ENCODE measurements at places on chromosomes 2 and 18.

GRCh38 chr2:181313845-181314244 lies 143.3 kb upstream of the ITGA4 start:
- DNase-seq: no peak

- DNase-seq: no peak
Measured at GRCh38 chr18:59488899-59489298, 129.8 kb upstream of the LMAN1 start.

- no peak for DNase-seq
Measured at GRCh38 chr2:53353135-53354114, 414.2 kb upstream of the CHAC2 start.

DNA sequence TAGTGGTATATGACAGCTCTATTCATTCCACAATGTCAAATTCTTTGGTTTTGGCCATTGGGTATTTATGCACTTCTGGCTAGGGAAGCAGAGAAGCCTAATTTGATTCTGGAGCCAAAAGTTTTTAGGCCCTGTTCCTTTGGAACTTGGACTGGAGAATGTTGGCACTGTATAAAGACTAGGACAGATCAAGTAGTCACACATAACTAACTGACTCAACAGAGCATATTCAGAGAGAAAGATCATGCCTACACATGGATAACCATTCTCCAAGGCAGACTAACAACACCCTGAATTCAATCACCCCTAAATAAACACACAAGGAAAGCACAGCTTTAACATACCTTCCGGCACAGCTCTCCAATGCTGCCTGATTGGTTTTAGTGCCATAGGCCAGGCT lies 62.9 kb downstream of the ARHGAP15 start:
- DNase-seq: no peak

- no peak for DNase-seq
Measured at GRCh38 chr2:173681881-173682650, 283.1 kb downstream of the SP3 start.

- DNase-seq: no peak
Measured at GRCh38 chr2:219182331-219183150, 4.5 kb downstream of the RETREG2 start.

- no peak for DNase-seq
Measured at GRCh38 chr2:142044197-142044596, 86.6 kb downstream of the LRP1B start.

DNA sequence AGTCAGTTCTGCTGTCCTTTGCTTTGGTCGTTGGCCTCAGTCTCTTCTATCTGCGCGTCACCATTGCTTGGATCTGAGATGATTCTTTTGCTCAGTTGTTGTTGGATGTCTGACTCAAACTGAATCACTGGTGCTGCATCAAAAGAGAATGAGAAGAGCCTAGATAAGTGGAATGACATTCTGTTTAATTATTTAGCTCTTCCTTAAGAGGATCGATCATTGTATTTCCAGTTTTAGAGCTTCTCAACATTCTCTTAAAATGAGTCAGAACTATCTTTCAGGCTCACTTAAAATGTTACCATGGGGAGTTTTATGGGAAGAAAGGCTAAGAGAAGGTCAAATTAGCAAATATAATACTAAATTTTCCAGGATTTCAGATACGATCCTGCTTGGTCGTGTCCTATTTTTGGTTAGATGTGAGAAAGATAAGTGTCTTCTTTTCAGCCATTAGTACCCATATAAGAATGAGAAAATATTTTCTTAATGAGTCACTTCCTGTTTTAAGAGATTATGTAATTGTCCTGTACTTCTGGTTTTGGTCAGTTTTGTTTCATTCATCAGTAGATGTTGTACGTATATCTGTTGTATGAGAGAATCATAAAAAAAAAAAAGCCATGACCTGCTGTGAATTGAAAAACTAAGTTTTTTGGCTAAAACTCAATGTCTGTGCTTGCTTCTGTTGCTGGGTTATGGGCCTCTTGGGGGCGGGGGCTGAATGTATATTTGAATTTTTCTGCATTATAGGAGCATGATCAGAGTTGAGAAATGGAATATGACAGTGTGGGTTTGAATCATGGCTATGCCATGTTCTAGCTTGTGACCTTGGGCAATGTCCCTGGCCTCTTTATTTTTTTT lies 31.6 kb upstream of the CASP10 start:
- DNase-seq: peak; percentile 99

- no peak for DNase-seq
Measured at GRCh38 chr18:44819944-44820510, 139.3 kb downstream of the SETBP1 start.

GRCh38 chr2:29165362-29166241 lies 50.4 kb downstream of the CLIP4 start:
- no peak for DNase-seq

GRCh38 chr2:44880125-44880483 lies 61.4 kb upstream of the SIX3 start:
- DNase-seq: no peak

DNA sequence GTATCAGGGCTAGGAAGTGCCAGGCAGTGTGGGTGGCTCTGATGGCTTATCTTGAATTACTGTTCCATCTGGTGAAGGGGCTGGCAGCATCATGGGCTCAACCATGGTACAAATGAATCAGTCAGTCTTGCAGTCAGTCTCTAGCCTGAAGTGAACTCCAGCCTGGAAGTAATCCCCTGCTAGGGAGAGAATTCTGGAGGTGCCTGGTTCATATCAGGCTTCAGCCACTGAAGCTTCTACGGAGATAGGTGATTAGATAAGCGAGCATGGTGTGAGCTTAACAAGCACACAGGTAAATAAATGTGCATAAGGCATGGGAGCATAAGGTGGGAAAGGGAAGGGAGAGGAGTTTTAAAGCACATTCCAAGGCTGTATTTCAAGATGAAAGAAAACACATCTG lies 541.7 kb downstream of the MBD2 start:
- no peak for DNase-seq

DNA sequence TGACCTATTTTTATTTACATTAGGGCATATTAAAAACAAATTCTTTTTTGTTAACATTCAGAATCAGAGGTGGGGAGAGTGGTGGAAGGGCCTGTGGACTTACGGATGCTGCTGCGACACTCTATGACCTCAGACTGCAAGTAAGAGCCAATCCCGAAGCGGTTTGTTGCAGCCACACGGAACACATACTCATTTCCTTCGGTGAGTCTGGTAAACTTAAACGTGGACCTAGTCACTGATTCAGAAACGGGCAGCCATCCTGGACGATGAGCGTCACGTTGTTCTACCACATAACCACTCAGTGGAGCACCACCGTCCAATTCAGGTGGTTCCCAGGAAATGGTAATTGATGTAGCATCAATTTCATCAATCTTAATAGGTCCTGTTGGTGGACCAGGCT lies 61.9 kb downstream of the PLEKHA3 start:
- no peak for DNase-seq

DNA sequence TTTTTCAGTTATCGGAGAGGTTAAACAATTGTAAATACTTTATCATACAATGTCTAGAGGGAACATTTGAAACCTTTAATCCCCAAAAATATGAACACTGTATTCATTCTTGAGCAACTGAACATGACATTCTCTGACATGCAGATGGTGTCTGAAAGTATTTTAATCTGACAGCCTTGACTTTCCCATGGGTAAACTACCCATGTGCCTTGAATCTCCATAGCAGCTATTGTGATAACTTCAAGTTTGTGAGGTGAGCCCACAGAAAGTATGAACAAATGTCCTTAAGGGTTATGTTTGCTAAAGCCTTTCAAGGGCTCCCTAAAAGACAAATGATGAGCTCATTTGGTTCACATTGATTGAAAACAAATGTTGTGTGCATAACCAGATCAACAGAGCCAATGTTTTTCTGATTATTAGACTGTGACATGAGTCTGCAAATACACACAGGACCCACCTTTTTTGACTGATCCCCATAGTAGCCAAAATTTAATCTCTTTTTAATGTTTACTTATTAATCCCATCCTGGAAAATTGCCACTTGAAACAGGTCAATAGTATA lies 1326.0 kb downstream of the LRP1B start:
- DNase-seq: no peak

GRCh38 chr2:167955264-167955906 lies 292.0 kb downstream of the STK39 start:
- DNase-seq: no peak

DNA sequence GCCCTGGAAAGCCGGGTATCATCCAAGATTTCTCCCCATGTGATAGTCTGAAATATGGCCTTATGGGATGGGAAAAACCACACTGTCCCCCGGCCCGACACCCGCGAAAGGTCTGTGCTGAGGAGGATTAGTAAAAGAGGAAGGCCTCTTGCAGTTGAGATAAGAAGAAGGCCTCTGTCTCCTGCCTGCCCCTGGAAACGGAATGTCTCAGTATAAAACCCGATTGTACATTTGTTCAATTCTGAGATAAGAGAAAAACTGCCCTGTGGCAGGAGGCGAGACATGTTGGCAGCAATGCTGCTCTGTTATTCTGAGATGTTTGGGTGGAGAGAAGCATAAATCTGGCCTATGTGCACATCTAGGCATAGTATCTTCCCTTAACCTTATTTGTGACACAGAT lies 26.8 kb downstream of the RUFY4 start:
- DNase-seq: no peak

DNA sequence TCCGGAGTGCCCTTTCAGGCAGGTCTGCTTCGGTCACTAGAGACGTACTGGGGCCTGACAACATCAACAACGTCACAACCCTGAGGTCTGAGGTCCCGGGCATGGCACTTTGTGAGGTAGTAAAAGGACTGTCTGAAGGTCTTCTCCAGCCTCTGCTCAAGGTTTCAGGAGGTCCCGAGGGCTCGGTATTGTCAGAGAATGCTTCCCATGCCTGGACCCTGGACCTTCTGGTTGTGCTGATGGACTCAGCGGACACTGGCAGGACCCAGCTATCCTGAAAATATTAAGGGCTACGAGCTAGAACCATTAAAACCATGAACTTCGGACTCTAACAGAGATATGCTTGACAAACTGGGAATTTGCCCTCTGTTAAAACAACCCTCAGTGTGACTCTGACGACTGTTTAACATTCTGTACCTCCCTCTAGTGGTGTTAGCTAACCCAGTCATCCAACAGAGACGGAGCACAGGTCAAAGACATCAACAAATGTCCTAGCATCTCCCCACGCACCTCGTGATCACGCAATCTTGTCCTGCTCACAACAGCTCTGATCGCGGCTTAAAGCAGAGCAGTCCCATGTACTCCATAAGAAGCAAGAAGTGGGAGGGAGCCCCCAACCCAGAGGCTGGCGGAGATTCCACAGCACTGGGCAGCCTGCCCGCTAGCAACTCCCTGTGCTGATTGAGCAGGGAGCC lies 96.5 kb downstream of the CCDC93 start:
- no peak for DNase-seq

GRCh38 chr2:233867993-233868532 lies at the start of gene MSL3B:
Gene MSL3B, minus strand, starts transcription at chr2:233868386.
- peak; percentile 52 for DNase-seq

DNA sequence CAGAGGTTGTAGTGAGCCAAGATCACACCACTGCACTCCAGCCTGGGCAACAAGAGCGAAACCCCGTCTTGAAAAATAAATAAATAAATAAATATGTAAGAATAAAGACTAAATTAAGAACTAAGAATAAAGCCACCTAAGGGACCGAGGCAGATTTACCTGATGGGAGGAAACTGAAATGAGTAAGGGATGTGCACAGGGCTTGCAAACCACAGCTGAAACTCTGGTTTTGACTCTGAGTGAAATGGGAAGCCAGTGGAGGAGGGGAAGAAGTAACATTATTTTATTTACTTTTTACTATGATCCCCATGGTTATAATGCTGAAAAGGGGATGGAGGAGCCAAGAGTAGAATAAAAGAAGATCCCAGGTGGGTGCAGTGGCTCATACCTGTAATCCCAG lies 107.3 kb downstream of the CABYR start:
- no peak for DNase-seq

DNA sequence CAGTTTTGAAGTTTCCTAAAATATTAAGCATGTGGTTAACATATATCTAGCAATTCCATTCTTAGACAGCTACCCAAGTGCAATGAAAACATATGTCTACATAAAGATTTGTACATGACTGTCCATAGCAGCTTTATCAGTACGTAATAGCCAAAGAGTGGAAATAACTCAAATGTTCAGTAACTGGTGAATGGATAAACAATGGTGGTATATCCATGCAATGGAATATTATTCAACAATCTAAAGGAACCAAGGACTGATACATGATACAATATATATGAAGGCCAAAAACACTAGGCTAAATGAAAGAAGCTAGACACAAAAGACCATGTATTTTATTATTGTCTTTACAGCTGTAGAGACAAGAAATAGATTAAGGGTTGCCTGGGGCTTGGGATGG lies 361.4 kb downstream of the ALK start:
- no peak for DNase-seq

GRCh38 chr2:151919786-151920185 lies 91.6 kb upstream of the ARL5A start:
- DNase-seq: no peak

- no peak for DNase-seq
Measured at GRCh38 chr18:2998644-2999043, 14.3 kb downstream of the LPIN2 start.

- no peak for DNase-seq
Measured at GRCh38 chr2:27537287-27537686, 40.6 kb downstream of the GCKR start.
